Activated B cell treated with CpG ODN at 0.5 μM for 24 hours (primary cell): ENCODE measurements at places on chromosomes 3 and 15.
A peak's percentile ranks its signal among the peaks of the same experiment; 100 is the strongest.

GRCh38 chr3:34090876-34091275 lies 292.4 kb downstream of the PDCD6IP start:
- H3K27me3 ChIP-seq, result peaks cover 3% of the 10 kb centered on the region
- H3K4me3 ChIP-seq, result no peak overlapping the region
- no peak for DNase-seq
- no peak overlapping the region for H3K27ac ChIP-seq

GRCh38 chr15:101178479-101178878 lies 73.4 kb downstream of the CHSY1 start:
- H3K4me3 ChIP-seq, result no peak overlapping the region
- H3K27ac ChIP-seq, result no peak overlapping the region
- H3K36me3 ChIP-seq, result peaks cover 56% of the 10 kb centered on the region
- H3K4me1 ChIP-seq, result peaks cover 24% of the 10 kb centered on the region

GRCh38 chr15:39285071-39285470 lies 295.8 kb upstream of the THBS1 start:
- H3K4me1 ChIP-seq, result no peaks in the 10 kb centered on the region
- no peaks in the 10 kb centered on the region for H3K36me3 ChIP-seq
- no peak for DNase-seq
- no peak overlapping the region for H3K27ac ChIP-seq
- no peak overlapping the region for H3K4me3 ChIP-seq

DNA sequence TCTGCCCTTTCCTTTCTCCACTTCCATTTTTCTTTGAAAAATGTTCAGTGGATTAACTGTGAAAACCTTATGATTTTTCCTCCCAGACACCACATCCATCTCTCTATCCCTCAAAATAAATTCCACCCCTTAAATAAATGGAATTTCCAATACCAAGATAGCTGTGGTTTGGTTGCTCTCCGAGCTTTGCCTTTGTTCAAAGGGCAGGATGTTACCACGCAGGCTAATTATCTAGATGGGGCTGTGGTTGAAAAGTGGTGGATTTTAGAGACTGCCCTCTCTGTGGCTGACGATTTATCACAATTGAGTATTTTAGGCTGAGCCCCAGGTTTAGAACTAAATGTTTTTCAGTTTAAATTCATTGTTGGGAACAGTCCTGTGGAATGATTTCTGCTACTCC lies 36.9 kb upstream of the CMSS1 start:
- H3K27me3 ChIP-seq, result peaks cover 25% of the 10 kb centered on the region
- no peak overlapping the region for H3K27ac ChIP-seq
- no peak for DNase-seq
- no peaks in the 10 kb centered on the region for H3K36me3 ChIP-seq
- H3K4me1 ChIP-seq, result no peaks in the 10 kb centered on the region
- H3K4me3 ChIP-seq, result no peak overlapping the region

DNA sequence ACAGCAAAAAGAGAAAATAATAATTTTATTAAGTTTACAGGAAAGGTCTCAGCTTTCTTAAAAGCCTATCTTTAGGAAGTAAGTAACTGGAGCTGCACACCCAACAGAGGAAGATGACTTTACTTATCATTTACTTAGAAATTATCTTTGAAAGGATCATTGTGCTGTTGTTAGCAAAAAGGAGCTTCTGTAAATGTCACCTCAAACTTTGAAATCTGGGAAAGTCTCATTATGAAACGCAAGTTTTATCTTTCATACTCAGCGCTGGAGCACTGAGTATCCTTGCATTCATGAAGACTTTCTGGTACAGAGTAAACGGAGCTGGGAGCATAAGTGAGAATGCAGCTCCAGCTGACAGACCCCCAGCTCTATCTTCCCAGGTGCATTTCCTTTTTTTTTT lies 491.2 kb upstream of the TPRG1 start:
- H3K4me3 ChIP-seq, result no peak overlapping the region
- no peaks in the 10 kb centered on the region for H3K36me3 ChIP-seq
- no peak for DNase-seq
- H3K27me3 ChIP-seq, result no peaks in the 10 kb centered on the region
- H3K4me1 ChIP-seq, result peaks cover 46% of the 10 kb centered on the region

DNA sequence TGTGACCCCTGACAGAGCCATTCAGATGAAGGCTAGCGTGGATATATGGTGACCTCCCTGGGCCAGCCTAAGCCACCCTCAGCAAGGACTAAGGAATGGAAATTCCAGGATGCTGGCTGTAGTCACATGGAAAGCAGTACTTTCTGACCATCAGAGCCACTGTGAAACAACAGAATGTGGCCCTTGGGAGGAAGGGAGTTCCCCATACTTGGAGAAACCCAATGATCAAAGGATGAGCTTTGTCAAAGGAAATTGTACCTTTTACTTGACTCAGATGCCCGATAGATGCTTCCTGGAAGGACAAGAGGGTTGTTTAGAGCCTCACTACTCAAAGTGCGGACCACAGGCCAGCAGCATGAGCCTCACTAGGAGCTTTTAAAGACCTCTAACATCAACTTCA lies 484.5 kb upstream of the PROK2 start:
- no peaks in the 10 kb centered on the region for H3K36me3 ChIP-seq
- no peak overlapping the region for H3K4me3 ChIP-seq
- no peaks in the 10 kb centered on the region for H3K27me3 ChIP-seq

- H3K36me3 ChIP-seq, result no peaks in the 10 kb centered on the region
- H3K27me3 ChIP-seq, result no peaks in the 10 kb centered on the region
- H3K4me3 ChIP-seq, result no peak overlapping the region
- no peak for DNase-seq
- no peaks in the 10 kb centered on the region for H3K4me1 ChIP-seq
These were observed 487.2 kb upstream of the ATP11B start for GRCh38 chr3:182305881-182306665.

DNA sequence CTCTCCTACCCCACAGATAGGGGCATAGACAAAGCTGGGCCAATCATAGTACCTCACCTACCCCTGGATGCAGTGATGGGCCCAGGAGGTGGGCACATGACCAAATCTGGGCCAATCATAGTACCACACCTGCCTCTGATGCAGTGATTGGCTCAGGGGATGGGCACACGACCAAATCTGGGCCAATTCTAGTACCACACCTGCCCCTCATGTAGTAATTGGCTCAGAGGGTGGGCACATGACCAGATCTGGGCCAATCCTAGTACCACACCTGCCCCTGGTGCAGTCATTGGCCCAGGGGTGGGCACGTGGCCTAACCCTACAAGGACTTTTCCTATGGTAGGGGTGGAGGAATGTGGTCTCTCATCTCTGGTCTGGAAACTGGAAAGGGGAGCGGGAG lies 56.9 kb upstream of the MEF2A start:
- peaks cover 96% of the 10 kb centered on the region for H3K4me1 ChIP-seq
- DNase-seq, result no peak
- peak overlapping the region; percentile 39 for H3K4me3 ChIP-seq
- no peaks in the 10 kb centered on the region for H3K27me3 ChIP-seq

- no peaks in the 10 kb centered on the region for H3K27me3 ChIP-seq
These were observed 68.7 kb downstream of the AAGAB start for GRCh38 chr15:67185621-67186225.

DNA sequence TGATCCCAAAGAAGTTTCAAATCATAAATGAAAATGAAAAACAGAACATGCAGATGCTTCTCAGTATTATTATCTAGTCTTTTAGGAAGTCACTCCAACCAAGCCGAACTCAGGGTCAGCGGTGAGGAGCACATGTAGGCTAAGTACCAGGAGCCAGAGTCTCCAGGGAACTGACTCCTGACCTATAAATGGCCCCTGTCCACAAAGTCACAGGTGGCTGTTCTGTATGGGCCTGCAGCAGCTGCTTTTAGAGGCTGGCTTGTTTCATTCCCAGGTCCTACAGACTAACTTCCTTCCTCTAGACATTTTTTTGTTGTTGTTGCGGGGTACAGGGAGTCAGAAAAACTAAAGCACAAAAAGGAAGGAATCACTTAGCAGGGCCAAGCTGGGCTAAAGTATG lies 54.6 kb downstream of the DAPK2 start:
- H3K27ac ChIP-seq, result peak overlapping the region; percentile 70
- H3K36me3 ChIP-seq, result no peaks in the 10 kb centered on the region
- peaks cover 63% of the 10 kb centered on the region for H3K4me1 ChIP-seq
- no peaks in the 10 kb centered on the region for H3K27me3 ChIP-seq
- DNase-seq, result no peak

DNA sequence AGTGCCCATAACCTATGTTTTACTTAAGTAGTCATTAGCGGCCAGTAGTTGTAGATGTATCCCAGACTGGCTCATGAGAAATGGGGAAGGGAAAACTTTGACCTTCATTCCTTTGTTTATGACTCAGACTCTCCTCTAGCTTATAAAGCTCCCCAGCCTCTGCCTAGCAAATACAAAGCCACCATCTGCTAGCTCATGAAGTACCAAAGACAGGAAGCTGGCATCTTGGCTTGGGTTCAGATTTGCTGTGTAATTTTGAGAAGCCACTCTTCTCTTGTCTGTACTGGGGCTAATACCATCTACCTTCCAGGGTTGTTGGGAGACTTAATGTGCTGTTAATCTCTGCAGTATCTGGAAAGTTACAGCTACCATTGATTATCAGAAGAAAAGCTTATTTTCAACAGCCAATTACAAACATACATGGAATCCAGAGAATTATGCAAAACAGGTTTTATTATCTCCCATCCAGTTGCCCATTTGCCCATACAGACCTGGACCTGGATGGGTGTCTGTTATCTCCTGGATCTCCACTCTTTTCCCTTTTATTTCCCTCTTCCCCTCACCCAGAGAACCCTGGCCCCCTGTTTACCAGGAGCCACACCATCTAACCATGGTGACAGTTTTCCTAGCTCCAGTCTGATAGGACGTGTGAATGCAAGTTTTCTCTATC lies 153.8 kb downstream of the SEMA6D start:
- no peaks in the 10 kb centered on the region for H3K36me3 ChIP-seq
- DNase-seq, result no peak
- H3K4me1 ChIP-seq, result no peaks in the 10 kb centered on the region
- no peak overlapping the region for H3K4me3 ChIP-seq

DNA sequence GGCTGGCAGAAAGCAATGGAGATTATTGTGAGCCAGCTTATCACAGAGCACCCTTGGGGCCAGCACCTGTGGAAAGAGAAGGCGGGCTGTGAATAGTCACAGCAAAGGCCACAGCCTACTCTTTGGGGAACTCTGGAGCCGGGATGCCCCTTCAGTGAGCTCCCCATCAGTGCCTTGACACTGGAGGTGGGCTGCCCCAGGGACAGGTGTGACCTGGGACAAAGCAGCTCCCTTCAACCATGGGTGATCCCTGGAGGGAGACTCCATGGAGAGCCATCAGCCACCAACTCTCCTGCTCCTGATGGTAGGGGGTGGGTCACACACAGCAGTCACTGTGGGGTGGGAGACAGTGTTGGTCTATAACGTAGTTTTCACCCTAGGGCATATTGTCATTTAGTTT lies 5.8 kb downstream of the TTC21A start:
- H3K27ac ChIP-seq, result no peak overlapping the region
- no peaks in the 10 kb centered on the region for H3K27me3 ChIP-seq
- no peak for DNase-seq
- H3K4me1 ChIP-seq, result peaks cover 26% of the 10 kb centered on the region

- DNase-seq, result no peak
- H3K27ac ChIP-seq, result no peak overlapping the region
- H3K4me3 ChIP-seq, result no peak overlapping the region
- no peaks in the 10 kb centered on the region for H3K36me3 ChIP-seq
These were observed 46.7 kb upstream of the PROK2 start for GRCh38 chr3:71831599-71831998.

DNA sequence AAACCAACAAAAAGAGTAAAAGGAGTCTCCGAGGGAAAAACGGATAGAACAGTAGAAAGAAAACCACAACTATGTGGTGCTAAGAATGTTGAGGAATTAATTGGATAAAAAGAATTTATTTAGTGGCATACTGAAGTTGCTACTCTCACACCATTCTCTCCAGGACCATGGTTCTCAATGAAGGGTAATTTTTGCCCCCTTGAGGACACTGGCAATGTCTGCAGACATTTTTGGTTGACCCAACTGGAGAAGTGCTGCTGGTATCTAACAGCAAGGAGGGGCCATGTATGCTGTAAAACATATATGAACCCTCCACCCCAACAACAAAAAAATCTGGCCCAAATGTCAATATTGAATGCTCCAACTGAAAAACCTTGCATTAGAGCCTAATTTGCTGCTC lies 85.9 kb upstream of the CSPG5 start:
- H3K4me1 ChIP-seq, result no peaks in the 10 kb centered on the region
- H3K27me3 ChIP-seq, result no peaks in the 10 kb centered on the region

- no peak for DNase-seq
- H3K4me1 ChIP-seq, result peaks cover 6% of the 10 kb centered on the region
- no peak overlapping the region for H3K27ac ChIP-seq
- H3K27me3 ChIP-seq, result peaks cover 2% of the 10 kb centered on the region
These were observed 244.9 kb downstream of the FAM43A start for GRCh38 chr3:194930377-194931204.

GRCh38 chr15:72197460-72198355 lies at the start of gene GRAMD2A:
GRAMD2A (minus strand) TSS chr15:72197787.
- H3K27ac ChIP-seq, result peak within 1 kb of the TSS; percentile 50
- H3K4me1 ChIP-seq, result peaks cover 18% of the 10 kb centered on the region
- H3K36me3 ChIP-seq, result peaks cover 47% of the 10 kb centered on the region

- H3K4me1 ChIP-seq, result peaks cover 29% of the 10 kb centered on the region
- H3K27me3 ChIP-seq, result no peaks in the 10 kb centered on the region
- peaks cover 68% of the 10 kb centered on the region for H3K36me3 ChIP-seq
- H3K27ac ChIP-seq, result no peak overlapping the region
- no peak overlapping the region for H3K4me3 ChIP-seq
These were observed 3.9 kb downstream of the TMED3 start for GRCh38 chr15:79314811-79315210.

DNA sequence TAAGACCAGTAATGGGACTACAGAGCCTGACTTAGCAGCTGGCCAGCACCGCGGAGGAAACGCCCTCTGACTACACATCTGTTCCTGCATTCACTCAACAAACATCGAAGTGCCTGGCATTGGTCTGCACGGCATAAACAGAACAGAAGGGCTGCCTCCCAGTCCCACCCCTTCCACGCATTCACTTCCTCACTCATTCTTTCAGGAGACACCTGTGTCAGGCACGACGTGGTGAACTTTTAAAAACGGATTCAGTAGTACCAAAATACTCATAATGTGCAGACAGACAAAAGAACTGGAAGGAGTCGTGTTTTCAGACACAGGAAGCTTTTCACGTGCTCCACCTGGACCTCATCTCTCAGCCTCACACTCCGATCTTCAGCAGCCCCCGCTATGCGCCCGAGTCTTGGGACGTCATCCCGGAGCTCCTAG lies 123.3 kb downstream of the XXYLT1 start:
- H3K27ac ChIP-seq, result peak overlapping the region; percentile 84
- H3K4me1 ChIP-seq, result peaks cover 75% of the 10 kb centered on the region
- H3K27me3 ChIP-seq, result no peaks in the 10 kb centered on the region
